ENCODE measurements at places on chromosomes 2 and 18.

- no peak for DNase-seq
Observed at GRCh38 chr2:236874866-236875481, 210.7 kb upstream of the COPS8 start.

DNA sequence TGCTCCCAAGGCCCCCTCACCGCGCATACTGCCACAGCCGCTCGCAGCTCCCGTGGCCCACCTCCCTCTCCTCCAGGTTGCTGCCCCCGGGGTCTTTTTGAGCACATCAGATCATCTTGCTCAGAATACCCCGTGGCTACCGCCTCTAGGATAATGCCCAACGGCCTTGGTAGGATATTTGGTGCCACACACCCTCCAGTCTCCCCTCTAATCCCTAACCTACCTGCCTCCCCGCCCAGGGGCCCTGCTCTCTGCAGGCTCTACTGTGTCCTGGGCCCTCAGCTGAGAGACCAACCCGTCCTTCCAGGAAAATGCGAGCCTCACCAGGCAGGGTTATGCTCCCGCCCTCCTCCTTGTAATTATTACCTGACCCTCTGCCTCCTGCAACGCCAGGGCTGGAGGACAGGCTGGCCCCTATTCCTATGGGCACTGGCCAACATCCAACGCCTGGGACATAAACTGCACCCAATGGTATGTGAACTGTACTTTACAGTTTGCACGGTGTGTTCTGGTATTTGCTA, 1.5 kb upstream of the MTCL1 start:
- no peak for DNase-seq

DNA sequence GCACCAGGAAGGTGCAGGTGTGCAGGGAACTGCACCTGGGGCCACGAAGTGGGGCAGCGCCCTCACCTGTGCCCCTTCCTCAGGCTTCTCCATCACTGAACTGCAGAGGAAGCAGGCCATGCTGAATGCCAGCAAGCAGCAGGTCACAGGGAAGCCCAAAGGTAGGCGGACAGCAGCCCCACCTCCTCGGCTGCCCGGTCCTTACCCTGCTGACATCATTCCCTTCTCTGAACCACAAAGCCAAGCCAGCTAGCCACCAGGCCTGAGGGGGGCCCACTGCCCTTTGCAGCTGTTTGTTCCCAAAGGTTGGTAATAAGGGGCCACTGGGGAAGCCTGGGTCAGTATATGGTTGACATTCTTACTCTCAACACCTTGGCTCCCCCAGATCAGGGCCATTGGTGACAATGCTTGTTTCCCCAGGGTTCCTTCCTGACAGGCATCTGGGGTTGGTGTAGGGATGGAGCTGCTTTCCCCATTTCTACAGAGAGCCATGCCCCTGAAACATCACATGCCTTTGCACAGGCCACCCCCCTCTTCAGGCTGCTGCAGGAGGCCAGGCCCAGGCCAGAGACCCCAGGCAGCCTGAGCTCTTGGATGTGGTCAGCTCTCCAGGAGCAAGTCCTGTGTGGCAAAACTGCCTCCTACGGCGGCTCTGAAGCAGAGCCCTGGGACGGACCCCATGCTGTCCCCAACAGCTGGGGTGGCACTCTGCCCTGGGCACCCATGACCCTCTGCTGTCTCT, 47.8 kb downstream of the FAM168B start:
- no peak for DNase-seq

DNA sequence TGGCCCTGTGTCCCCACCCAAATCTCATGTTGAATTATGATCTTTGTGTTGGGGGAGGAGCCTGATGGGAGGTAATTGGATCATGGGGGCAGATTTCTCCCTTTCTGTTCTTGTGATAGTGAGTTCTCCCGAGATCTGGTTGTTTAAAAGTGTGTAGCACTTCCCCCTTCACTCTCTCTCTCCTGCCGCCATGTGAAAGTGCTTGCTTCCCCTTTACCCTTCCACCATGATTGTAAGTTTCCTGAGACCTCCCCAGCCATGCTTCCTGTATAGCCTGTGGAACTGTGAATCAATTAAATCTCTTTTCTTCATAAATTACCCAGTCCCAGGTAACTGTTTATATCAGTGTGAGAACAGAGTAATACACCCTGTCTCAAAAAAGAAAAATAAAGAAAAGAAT, 25.5 kb downstream of the LRRFIP1 start:
- DNase-seq: no peak

DNA sequence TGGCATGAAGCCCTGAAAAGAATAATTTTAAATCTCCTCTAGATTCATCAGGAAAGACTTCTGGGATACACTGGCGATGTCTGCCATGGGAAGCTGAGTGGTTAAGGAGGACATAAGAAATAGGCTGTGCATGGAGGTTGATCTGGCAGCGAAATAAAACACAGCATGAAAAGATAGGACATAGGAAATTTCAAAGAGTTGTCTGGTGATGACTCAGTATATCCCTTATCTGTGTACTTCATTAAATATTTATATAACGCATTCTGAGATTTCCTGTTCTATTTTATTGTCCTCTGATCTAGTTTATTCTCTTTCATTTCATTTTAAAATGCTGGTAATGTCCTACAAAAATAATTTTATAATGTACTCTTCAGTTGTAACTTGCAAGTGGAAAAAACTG, 1337.3 kb upstream of the DDX18 start:
- no peak for DNase-seq

- DNase-seq: no peak
Observed at GRCh38 chr18:22210311-22210754, 40.9 kb downstream of the GATA6 start.

GRCh38 chr2:99898336-99899048, 243.9 kb downstream of the AFF3 start:
- DNase-seq: no peak

GRCh38 chr2:57990118-57990725, 56.4 kb upstream of the VRK2 start:
- DNase-seq: no peak

- no peak for DNase-seq
Observed at GRCh38 chr2:176455816-176456291, 186.6 kb downstream of the MTX2 start.

DNA sequence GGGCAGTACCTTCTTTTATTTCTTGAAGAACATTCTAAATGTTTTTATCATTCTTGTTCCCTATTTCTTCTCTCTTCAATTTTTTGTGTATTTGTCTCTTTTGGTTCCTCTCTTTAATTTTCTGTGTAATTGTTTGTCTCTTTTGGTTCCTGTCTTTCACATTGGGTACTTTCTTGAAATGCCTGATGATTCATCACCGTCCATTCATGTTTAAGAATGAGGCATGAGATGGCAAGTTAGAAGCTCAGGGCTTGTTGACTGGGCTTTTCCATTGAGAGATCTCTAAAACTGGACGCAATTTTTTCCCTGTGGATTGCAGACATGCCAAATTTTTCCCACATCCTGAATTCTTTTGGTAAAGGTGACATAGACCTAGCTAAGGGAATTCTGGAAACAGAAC, 33.7 kb upstream of the IL1R2 start:
- no peak for DNase-seq

DNA sequence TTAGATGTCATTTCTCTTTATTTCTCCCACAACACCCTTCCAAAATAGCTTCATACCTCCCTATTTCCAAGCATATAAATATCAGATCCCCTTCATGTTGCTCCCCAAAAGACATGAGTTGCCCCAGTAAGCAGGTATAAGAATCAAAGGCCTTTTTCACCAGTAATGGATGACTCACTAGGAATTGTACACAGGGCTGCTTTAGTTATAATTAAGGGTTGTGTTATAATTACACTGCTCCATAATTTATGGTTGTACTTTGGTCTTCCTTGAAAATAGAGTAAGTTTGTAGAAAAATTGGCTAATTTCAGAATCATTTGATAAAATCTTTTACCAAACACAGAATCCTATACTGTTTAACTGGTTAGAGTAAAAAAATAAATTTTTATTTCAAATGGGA, 8.8 kb upstream of the AQP4 start:
- DNase-seq: no peak

GRCh38 chr2:128689971-128690370, 371.3 kb upstream of the HS6ST1 start:
- no peak for DNase-seq

DNA sequence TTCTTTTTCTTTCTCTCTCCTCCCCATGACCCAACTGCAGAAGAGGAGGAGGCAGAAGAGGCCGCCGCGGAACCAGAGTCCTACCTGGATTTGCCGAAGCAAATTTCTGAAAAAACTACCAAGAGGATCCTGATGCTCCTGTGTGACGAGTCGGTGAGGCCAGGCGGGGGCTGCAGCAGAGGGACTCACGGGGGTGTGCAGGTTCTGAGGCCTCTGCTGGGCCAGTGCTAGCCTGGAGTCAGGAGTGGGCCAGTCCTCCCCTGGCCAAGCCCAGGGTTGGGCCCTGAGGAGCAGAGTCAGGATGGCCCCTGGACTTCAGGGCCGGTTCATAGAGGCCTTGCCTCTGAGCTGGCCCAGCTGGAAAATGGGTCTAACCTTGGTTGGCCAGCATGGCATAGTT, 29.3 kb downstream of the OTOF start:
- DNase-seq: no peak

DNA sequence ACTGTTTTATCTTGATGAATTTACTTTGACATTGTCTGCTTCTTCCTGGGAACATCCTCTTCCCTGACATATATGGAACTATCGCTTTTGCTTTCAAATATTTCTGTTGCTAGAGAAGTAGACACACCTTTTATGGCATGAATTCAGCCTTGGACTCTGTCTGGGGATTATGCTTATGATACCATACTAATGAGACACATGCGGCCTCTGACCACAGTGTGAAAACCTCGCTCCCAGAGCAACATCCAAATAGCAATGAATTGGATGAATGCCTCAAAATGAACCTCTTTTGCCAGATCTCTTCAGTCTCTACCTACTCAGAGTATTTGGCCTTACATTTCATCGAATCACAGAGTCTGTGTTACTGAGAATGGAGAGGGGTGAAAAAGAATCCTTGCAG, 70.9 kb downstream of the PIEZO2 start:
- no peak for DNase-seq

- no peak for DNase-seq
Observed at GRCh38 chr2:2998971-2999370, 378.6 kb downstream of the EIPR1 start.

DNA sequence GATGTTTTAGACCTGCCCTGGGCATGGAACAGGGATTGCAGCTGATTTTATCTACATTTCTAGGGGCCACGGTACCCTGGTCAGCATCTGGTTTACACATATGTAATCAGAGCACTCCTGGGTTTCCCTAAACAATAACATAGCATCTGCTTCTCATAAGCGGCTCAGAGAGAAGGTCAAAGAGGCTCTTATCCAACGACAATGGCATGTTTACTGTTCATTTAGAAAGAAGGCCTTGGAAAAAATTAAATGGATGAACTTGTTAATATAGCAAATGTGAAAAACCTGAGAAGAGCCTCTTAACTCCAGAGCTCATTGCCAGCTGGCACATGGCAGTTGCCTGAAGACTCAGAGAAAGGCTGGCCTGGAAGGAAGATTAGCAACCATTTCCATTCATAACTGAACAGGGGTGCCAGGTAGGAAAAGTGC, 202.8 kb upstream of the THUMPD2 start:
- DNase-seq: no peak

DNA sequence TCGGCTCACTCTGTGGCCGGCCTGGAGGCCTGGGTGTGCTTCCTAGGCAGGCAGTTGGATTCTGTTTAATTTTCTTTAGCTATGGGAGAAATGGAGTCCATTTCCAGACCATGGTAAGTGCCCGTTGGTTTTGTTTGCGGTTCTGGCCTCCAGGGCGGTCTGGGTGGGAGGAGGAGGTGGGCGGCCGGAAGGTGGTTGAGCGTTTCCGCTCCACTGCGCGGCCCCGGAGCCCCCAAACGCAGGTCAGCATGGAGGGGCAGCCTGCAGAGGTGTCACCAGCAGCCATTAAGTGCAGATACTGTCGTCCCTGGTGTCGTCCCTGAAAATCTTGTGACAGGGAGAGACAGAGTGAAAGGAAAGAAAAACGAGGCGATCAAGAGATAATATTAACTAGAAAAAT, 303.9 kb downstream of the GBX2 start:
- DNase-seq: no peak

DNA sequence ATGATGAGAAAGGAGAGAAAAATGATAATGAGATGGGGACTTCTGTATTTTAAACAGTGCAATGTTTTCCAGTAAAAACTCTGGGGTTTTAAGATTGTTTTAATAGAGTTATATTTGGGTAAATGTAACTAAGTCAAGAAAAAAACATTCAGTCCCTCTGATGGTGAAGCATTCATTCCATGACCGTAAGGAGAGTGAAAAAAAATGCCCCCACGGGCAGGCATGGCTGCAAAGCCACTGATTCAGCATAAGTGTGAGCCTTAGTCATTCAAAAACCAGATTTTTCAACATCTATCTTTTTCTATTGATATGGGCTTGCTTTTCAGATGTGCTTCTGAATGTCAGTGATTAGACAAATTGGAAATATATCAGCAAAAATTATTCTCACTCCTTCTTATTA, 957.8 kb downstream of the SLC4A3 start:
- DNase-seq: no peak

- no peak for DNase-seq
Observed at GRCh38 chr2:61557381-61557780, 19.2 kb upstream of the XPO1 start.

- no peak for DNase-seq
Observed at GRCh38 chr18:54720620-54721019, 107.7 kb upstream of the RAB27B start.

DNA sequence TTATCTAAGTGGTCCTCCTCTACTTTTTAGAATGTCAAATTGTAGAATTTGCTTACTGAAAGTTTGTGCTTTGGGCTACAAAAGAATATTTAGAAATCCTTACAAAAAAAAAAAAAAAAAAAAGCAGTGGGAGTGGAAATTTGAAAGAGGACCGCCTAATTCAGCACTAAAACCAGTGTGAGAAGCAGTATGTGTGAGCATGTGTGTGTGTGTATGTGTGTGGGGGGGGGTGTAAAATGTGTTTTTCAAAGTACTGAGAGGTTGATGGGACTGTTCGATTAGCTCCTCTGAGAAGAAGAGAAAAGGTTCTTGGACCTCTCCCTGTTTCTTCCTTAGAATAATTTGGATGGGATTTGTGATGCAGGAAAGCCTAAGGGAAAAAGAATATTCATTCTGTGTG, at the start of gene VIT:
TSS of gene VIT (plus strand) at position 175 of the 400 bp plus-strand sequence. CDS start 19,664 bp downstream, outside the sequence.
- DNase-seq: no peak

- no peak for DNase-seq
Observed at GRCh38 chr2:204228169-204228886, 291.8 kb downstream of the ICOS start.

- DNase-seq: no peak
Observed at GRCh38 chr2:167862782-167863181, 384.6 kb downstream of the STK39 start.
